IPS-NIHi11 (cell line): ENCODE measurements at places on chromosomes 2 and 18.

DNA sequence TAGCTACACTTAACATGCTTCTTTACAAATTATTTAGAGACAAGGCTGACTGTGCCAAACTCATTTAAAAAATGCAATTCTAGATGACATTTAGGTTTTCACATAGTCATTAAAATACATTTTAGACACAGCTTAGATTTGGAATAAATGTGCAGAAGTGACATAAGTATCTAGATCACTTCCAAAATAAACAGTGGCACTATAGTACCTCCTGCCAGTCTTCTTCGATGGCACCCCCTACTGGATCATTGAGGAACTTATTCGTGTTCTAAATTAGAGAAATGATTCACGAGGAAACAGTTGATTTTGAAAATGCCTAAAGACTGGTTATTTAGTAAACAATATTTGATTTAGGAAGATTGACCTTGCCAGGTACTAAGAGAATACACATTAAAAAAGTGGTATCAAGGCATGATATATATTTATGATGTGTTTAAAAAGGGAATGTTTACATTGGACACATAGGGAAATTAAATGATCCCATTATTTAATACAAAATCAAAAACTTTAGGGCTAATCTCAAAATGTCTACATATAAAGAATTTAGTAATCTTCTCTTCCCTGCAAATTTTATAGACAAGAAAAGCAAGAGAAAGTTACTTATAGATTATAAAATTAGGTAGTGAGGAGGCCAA lies 323.9 kb downstream of the XIRP2 start:
- DNase-seq, result peak; percentile 50

DNA sequence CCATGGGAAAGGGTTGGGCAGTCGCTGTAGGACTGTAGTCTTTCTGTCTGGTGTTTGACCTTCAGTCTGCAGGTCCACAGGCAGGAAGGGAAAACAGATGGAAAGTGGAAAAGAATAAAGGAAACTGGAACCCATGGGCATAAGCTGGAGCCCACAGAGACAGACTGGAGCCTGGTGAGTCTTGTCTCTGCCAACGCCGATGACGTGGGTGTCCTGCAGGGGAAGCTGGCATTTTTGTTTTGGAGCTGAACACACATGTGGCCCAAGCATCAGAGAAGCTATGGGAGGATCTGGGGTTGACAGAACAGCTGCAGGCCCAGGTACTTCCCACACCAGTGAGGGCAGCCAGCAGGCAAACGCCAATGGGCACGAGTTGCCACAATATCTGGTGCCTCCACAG lies 28.2 kb upstream of the SOCS6 start:
- DNase-seq, result no peak

- no peak for DNase-seq
These were observed 11.7 kb downstream of the LIMS2 start for GRCh38 chr2:127663566-127664064.

DNA sequence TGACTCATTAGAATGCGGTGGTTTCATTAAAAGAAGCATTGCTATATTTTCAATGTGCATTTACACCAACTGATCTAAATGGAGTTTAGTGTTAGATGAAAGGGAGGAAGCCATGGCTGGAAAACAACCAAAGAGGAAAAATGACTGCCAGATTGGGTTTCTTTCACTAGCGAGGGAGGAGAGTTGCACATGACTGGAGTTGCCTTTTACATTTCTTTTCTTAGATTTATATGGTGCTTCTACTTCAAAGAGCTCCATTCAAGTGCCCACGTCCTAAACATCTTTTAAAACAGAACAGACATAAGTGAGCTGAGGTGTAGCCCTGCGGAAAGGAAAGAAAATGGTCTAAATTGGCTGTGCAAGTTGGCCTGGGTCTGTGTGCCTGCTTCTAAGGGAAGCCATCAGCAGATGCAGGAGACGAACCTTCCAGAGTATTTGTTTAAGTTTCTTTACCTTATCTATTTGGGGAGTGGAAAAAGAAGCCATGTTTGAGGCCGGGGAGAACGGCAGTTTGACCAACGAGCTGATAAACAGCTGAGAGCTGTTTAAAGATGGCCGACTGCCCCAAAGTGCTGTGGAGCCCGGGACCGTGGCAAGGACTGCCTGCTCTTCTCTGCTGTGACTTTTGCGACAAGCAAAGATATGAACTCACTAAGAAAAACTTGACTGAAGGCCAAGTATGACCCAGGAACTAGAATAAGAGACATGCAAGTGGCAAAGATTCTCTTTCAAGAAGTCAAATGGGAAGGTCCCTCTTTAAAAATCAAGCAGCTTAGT lies 327.0 kb downstream of the ZNF516 start:
- no peak for DNase-seq

DNA sequence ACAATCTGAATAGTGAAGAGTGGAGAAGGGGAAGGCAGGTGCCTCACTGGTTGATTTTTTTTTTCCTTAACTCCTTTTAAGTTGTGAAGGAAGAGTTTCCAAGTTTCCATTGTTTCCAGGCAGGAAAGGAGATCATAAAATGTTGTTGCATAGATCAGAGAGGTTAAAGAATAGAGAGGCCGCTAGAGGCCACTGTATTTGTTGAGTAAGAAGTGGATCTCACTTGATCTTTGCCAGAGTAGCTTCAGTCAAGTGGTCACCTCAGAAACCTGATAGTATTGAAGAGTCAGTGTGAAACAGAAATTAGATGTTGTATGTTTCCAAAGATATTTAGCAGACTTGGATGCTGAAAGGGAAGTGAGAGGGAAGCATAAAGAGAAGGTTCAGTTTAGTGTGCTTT lies 17.6 kb downstream of the CTNNA2 start:
- DNase-seq, result no peak

DNA sequence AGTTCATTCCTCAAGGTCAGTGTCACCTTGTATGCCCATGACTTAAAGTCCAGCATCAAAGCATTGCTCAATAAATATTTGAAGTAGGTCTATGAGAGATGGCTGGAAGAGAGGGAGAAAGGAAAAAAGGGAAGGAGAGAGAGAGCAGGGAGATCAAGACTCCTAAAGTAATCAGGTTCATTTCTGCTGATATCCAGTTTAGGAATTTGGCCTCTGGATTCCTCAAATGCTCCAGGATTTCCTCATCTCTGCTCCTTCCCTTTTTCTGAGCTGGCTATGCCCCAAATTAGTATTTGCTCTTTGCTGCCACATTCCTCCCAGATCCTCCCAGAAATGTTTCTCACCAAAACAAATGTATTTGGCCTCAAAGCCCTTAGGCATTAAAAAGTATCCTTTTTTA lies 739.4 kb upstream of the CHAC2 start:
- no peak for DNase-seq

DNA sequence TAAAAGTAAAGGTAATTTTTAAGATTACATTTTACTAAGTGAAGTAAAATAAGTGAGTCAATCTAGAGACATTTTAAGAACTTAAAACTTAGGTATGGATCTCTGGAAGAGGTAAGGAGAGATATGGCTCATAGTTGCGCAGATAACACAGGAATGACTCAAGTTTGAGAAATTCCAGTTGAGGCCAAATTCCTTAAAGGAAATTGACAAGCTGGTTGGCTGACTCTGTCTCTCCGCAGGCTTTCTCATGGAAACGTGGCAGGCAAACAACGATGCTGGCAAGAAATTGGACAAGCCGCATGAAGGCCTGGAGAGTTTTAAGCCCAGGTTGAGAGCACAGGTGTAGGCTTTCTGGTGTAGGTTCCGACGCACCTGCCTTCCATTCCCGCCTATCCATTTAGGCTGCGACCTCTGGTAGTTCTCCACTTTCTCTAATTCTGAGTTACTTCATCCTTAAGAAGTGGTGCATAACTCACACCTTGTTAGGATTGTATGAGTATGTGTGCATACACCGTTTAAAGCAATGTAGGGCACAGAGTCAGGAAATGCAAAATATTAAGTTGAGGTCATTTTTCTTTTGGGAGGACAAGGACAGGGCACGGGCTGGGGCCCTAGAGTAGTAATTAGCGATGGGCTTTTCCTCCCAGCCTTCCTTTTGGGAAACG lies 589 bp upstream of the DAW1 start:
- no peak for DNase-seq

- no peak for DNase-seq
These were observed 236.9 kb downstream of the LDLRAD4 start for GRCh38 chr18:13455471-13455870.

DNA sequence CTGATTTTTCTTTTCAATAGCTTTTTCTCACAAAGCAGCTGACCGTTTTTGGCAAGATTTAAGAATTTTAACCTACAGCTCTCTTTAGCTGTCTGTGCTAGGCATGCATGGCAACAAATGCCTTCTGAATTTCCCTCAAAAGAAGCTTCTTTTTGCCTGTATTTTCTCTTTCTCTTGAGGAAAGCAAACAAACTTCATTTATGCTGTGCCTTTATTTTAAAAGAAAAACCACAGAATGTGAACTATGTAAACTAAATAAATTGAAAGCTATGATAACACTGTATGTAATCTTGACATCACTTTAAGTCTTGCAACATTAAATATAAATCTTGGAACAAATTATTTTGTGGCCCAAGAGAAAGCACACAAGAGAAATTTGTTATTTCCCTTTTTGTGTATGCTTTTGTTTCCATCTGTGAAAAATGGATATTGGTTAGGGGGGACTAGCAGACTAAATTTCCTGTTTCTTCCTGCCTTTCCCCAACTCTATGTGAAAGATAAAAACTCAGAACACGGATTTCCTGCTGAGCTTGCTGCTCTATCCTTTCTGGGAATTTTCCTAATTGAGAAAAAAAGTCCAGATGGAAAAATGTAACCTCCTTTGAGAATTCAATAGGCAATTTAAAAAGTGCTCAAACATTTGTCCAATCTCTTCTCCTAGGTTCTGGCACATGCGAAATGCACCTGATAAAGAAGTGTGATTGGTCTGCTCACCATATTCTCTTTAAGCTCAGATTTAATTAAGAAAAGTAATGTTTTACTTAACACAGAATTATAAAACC lies 20.9 kb upstream of the TFPI start:
- DNase-seq, result no peak

- DNase-seq, result no peak
These were observed 42.4 kb downstream of the ACVR1 start for GRCh38 chr2:157833721-157834120.

DNA sequence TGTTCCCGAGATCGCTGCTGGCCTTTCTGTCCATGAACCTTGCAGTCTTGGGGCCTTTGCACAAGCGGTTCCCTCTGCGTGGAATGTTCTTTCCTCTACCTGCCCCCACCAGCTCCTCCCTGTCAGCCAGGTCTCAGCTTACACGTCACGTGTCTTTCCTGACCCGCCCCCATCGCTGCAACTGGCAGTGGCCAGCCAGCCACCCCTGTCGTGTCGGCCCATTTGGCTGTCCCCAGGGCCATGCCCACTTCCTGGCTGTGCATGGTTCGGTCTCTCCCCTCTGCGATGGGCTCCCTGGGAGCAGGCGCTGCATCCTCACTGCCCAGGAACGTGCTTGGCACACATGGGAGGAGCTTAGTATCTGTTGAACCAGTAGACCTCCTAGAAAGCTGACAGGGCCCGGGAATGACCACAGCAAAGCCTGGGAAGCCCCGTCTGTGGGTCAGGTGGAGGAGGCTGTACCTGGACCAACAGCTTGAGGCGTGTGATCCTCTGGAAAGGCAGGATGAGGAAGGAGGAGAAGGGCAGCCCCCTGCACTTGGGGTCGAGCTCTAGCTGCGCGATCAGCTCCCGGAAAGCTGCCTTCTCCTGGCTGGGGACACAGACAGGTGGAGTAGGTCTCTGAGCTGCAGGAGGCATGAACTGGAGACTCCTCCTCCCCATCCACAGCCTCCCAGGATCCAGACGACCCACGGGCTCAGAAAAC lies 21.0 kb downstream of the SNORC start:
- peak; percentile 89 for DNase-seq
